Activated T-cell treated with anti-CD3 and anti-CD28 coated beads, Interleukin-2, amount 50 U/mL, for 4 hours (primary cell): ENCODE measurements at places on chromosomes 13 and 19.

GRCh38 chr19:11420429-11421370 is 1.6 kb upstream of the RGL3 start:
- no peak for DNase-seq

DNA sequence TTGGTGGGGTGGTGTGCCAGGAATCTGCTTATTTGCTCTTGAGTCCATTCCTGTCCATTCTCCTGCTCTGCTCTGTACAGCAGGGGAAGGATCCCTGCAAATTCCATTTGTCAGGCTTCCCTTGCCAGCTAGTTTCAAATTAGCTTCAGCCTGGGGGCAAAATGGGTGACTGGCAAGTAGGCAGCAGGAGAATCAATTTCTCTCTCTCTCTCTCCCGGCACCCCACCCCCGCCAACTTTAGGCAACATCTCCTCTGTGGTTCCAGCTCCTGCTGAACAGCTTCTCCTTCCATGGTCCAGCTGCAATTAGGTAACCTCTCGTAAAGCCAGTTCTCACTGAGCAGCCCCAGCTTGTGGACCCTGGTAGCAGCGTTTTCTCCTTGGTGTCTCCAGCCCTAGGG is 6.7 kb upstream of the MYCBP2 start:
- DNase-seq = no peak

- no peak for DNase-seq
These were observed at the start of gene CXCL17 for GRCh38 chr19:42442833-42443232. Gene CXCL17 (minus strand): TSS chr19:42442946. CDS start chr19:42442832, 114 bp downstream.

DNA sequence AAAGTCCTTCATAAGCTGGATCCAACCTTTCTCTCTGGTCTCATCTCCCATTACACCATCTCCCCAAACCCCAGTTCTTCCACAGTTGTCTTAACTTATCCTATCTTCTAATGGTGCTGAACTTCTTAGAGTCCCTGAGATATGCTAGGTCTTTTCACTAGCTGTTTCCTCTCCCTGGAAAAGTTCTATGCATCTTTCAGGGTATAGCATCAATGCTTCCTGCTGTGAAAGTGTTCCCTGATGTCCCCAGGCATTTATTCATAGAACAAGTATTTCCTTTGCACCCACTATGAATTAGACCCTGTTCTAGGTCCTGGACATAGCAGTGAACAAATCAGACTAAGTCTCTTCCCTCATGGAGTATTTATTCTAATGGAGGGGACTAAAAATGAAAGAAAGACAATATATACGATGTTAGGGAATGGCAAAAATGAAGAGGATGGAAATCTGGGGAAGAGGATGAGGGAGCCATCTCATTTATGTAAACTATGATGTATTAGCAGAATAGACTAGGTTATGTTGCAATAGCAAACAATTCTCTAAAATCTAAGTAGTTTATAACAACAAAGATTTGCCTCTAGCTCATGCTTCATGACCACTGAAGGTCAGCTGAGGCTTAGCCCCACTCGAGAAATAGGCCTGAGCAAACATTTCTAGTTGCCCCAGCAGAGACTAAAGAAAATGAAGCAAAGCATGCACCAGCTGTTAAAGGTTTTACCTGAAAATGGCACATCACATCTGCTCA is 120.0 kb downstream of the CYSLTR2 start:
- DNase-seq = no peak

GRCh38 chr13:43319617-43320444 is 296.4 kb downstream of the DNAJC15 start:
- DNase-seq = no peak

DNA sequence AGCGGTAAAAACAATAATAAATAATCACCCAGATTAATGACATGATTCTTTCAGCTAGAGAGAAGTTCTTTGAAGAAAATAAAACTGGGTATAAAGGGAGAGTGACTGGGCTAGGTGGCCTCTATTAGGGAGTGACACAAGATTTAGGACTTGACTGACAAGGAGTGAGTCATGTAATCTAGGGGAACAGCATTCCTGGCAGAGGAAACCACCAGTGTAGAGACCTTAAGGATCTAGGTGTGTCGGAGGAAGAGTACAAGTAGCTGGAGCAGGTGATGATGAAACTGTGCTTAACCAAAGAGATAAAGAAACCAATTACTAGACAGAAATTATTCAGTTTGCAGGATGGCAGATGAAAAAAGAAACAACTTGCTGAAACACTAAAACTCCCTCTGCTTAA is 248.0 kb downstream of the RFC3 start:
- no peak for DNase-seq

- DNase-seq = no peak
These were observed 136.2 kb upstream of the ZNF536 start for GRCh38 chr19:30235946-30236345.

- DNase-seq = no peak
These were observed 283.2 kb upstream of the ARGLU1 start for GRCh38 chr13:106850973-106851650.

DNA sequence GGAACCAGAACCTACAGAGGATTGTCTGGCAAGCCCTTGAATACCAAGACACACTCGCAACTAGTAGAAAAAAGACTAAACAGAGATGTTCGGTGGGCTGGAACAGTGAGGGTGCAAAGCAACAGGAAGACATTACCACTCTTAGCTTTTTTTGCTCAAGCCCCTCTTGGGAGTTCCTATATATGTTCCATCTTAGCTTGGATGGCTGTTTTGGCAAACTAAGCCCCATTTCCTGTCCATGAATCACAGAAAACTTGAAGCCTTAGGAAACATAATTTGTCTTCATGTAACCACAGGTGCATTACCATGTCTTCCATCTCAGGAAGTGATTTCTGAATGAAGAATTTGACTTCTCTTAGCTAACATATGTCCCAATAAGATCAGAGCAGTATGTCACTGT is 446.3 kb downstream of the OLFM4 start:
- no peak for DNase-seq

DNA sequence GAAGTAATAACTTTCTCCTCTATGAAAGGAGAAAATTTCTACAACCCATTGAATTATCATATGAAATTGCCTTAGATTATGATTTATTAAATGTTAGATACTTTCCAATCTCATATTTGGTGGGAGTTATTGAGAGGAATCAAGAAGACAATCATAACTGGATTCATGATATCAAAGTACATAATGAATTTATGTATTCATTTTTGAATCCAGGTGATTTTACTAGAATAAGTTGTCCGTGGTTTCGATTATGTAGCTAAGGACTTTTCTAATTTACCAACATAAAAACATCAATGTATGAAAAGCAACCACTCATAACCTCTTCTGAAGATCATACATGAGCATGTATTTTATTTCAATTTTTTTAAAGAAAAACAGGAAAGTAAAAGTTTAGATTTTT is 1225.0 kb upstream of the MIR17HG start:
- DNase-seq = no peak

GRCh38 chr13:31452525-31452924 is 252.8 kb downstream of the B3GLCT start:
- no peak for DNase-seq
